ENCODE measurements at places on chromosomes 6 and 20.

DNA sequence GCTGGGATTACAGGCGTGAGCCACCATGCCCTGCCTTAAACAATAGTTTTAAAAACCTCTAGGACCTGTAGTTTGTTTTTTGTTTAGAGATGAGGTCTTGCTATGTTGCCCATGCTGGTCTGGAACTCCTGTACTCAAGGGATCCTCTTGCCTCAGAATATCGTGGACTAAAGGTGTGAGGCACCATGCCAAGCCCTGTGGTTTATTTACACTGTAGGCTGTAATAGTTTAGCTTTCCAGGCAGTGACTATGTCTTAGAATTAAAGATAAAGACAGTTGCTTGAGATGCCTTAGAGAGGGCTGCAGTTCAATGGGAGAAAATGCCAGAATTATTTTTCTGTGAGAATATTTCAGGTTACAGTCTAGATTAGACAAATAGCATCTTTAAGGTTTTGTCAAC lies 72.9 kb downstream of the SGK1 start:
- DNase-seq, result peak; percentile 20

DNA sequence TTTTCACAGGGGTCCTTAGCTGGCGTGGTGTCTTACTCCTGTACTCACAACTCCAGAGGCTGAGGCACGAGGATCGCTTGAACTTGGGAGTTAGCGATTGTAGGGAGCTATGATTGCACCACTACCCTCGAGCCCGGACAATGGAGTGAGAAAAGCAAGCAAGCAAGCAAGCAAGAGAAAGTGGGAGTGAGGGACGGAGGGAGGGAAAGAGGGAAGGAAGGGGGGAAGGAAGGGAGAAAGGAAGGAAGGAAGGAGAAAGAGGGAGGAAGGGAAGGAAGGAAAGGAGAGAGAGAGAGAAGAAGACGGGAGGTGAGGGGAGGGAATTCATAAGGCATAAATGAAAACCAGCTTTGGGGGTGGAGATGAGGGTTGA lies 120.5 kb downstream of the TRIM27 start:
- DNase-seq, result no peak

GRCh38 chr6:16217156-16217721 lies 21.1 kb upstream of the GMPR start:
- no peak for DNase-seq

DNA sequence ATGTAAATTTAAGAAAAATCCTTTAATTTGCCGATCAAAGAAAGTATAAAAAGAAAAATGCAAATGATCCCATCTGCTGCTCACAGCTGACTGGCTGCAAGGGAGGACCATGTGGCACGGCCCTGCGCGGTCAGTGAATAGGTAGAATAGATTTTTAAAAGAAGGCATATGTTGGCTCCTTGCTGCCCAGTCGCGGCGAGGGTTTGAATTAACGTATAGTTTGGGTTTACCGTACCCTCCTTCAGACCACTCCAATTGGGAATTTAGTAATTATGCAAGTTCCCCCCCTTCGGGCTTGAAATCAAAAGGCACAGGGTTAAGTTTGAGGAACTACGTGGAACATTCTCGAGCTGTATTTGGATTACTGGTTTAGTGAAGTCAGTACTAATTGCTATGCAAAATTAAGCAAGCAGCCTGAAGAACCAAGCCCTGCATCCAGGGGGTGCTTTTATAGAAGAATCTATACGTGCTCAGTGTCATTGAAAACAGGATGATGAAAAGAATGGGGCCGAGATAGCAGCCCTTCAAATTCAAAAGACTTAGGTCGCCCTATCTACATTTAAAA lies 1.1 kb upstream of the BEND3 start:
- DNase-seq, result peak; percentile 42

GRCh38 chr6:118748311-118749062 lies 97.1 kb upstream of the CEP85L start:
- peak; percentile 11 for DNase-seq

GRCh38 chr6:3575701-3576100 lies 118.9 kb upstream of the SLC22A23 start:
- DNase-seq, result no peak

Measured in mesenchymal stem cell (in vitro differentiated cells and primary cell).